Spleen (tissue), 13 donors: ENCODE measurements at places on chromosomes 7 and 10. TPM values are rescaled to one million over a fixed set of nuclear protein-coding genes. Genes with fewer than 3 reads are reported as not detected.
A peak's percentile ranks its signal among the peaks of the same experiment; 100 is the strongest.

DNA sequence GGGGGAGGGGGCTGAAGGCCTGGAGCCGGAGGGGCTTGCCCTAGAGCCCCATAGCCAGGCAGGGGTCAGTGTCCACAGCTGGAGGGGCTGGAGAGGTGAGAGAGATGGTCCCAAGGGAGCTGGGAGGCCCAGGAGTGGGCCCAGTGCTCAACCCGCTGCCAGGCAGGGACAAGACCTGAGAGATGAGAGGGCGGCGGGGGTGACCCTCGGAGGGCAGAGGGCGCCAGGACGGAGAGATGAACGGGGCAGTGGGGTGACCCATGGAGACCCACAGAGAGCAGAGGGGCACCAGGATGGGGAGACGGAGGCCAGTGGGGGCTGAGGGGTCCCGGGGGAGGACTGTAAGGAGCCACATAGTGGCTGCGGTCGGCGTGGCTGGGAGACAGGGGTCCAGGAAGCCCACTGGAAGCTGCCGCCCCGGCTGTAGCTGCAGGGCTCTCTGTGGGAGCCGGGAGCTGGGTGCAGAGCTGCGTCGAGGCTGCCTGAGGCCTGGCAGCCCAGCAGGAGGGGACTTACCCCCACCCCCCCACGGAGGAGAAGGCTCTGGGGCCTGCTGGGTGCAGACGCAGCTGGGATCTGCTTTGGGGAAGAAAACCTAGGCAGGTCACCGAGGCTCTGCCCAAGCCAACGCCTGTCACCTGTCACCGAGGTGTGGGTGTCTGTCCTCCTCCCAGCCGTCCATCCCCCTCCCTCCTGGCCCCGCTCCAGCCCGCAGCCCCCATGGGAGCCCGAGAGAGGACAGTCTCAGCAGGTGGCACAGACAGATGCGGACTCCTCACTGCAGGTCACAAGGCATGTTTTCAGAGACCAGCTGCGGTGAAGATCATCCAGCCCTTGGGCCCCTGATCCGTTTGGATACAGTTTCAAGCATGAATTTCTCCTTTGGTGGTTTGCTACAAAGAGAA, 25.1 kb downstream of the PWWP2B start:
- peak; percentile 92 for DNase-seq

DNA sequence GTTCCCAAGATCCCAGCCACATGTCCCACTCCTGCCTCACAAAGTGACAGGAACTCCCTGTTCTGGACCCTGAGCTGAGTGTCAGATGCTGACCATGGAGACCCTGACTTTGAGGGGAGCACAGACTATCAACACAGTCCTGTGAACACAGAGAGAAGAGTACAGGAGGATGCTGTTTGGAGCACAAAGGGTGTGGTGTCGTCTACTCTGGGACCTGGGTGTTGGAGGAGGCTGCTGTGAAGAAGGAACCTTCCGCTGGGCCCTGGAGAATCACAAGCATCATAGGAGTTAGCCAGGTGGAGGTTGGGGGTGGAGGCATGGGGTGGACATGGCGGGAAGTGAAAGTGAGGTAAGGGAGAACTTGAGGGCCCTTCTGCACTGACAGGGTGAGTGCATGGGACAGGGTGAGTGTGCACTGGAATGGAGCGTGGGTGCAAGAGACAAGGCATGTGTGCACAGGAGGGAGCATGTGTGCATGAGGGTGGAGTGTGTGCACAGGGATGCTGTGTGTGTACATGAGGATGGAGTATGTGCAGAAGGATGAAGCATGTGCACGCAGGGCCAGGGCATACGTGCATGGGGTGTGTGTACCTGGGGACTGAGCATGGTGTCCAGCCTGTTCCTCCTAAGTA, 70.7 kb upstream of the ANTXRL start:
- DNase-seq, result peak; percentile 55

GRCh38 chr10:15228426-15228825, 59.9 kb upstream of the NMT2 start:
- no peak for DNase-seq

DNA sequence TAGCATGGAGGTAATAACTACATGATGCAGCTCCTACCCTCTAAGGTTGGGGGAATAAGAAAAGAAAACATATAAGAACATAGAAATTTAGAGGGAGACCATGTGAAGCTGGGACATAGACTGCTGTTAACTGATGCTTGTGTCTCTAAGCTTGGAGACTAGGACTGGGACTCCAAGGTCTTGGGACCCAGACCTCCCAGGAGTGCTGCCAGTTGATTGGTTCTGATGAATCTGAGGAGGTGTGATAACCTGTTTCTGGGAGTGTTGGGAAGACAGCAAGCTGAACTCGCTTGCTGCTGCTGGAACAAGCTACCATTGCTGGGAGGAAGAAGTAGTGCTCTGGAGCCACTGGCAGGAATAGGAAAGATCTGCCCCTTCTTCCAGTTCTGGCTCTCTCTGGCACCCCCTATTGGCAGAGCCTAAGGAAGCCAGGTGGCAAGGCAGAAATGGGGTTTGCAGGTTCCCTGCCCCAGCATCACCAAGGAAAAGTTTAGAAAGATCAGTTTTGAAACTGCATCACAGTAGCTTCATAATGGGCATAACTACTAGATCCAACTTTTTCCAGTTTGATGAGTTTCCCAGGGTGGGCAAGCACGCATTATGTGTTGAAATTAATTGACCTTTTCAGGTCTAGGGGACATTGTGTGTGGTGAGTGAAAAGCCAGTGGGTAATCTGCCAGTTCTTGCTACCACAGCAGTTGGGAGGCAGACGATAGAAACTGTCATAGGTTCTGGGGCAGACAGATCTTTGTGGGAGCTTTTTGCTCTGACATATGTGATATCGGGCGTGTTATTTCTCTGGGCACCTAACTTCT, 140.7 kb downstream of the SND1 start:
- DNase-seq, result no peak

- no peak for DNase-seq
These were observed 26.6 kb downstream of the CDNF start for GRCh38 chr10:14810969-14811953.

- no peak for DNase-seq
These were observed 336.6 kb upstream of the KIAA1217 start for GRCh38 chr10:23872290-23872689.

- DNase-seq, result no peak
These were observed 710.1 kb downstream of the PARD3 start for GRCh38 chr10:34104829-34105572.

The ABLIM1 gene
- total RNA-seq, result 59.4 TPM

The SPDYE18 gene
- total RNA-seq, result not detected
